ENCODE measurements at places on chromosomes 2 and 18. TPM values are rescaled to one million over a fixed set of nuclear protein-coding genes. Genes with fewer than 3 reads are reported as not detected.

The TCF23 gene
- total RNA-seq, result not detected

The SCN7A gene
- total RNA-seq, result not detected

DNA sequence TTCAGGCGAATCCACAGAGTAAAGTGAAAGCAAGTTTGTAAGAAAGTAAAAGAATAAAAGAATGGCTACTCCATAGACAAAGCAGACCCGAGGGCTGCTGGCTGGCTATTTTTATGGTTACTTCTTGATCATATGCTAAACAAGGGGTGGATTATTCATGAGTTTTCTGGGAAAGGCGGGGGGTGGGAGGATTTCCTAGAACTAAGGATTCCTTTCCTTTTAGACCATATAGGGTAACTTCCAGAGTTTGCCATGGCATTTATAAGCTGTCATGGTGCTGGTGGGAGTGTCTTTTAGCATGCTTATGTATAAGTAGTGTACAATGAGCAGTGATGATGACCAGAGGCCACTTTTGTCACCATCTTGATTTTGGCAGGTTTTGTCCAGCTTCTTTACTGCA is 59.8 kb downstream of the SLC4A3 start:
- no peak for DNase-seq

DNA sequence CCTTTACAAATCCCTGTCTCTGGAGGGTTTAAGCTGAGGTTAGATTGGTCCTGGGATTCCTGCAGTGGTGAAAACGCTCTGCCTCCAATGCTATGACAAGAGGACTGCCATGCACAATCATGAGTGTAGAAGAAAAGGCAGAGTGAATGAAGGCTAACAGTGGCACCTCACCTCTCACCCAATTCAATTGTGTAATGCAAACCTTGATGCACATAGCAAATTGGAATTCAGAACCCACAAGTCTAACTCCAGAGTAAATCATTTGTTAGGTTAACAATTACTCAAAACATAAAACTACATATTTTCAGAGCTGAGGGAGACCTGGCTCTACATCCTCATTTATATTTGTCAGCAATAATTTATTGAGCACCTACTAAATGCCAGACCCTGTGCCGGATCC is 1.8 kb downstream of the TGFBRAP1 start:
- no peak for DNase-seq

GRCh38 chr2:181185948-181186347 is 205.5 kb downstream of the UBE2E3 start:
- DNase-seq, result no peak

DNA sequence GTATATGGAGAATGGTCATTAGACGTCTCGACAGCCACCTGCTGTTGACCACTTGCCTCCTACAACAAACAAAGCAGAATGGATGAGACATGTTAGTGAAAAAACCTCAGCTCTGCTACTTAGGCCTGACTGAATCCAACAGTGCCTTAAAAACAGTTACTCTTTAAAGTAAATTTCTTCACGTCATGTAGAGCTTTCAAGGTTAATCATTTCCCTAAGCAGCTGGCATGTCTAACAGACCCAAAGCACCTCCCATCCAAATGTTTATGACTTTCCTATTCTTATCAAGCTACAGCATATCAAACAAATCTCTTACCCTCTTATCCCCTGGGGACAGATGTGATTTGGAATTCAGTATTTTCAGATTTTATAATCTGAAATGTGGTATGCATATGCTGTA is 75.6 kb upstream of the ITGB6 start:
- no peak for DNase-seq

DNA sequence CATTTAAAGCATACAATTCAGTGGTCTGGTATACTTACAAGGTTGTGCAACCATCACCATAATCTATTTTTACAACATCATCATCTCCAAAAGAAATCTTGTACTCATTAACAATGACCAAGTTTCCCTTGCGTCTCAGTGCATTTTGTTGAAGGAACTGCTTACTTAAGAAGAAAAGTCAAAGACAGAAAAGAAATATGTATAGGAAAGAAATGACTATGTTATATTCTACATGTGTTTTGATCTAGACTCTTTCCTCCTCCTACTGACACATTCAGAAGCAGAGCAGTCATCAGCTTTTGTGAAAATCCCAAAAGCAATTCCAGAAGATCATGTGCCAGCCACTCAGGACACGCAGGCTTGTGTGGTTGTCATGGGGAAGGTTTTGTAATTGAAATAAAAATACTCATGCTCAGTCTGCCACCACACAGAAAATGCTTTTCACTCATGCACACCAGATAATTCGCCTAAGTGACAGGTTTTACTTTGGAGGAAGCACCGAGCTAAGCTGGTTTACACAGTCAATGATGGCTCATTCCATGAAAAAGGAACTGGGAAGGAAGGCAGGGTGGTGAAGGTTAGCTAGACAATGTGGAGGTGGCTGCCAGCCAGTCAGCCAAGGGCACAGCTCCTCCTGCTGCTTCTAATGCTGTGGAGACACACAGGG is 158.5 kb upstream of the REV1 start:
- DNase-seq, result no peak

- DNase-seq, result no peak
These were observed 491.0 kb downstream of the SOX11 start for GRCh38 chr2:6183226-6183625.

DNA sequence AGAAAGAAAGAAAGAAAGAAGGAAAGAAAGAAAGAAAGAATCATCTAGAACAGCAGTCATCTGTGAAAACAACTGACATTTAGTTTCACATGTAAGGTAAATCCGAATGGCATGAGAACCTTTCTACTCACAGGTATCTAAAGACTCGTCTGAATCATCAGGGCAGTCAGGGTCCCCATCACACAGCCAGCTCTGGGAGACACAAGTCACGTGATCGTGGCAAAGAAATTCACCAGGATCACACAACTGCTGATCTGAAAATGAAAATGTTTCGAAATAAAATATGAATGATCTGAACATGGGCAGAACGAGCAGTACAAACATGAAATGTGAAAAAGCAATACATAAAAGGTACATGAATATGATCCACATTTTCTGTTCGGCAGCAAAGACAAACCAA is 320.7 kb downstream of the LRP1B start:
- DNase-seq, result no peak

- DNase-seq, result no peak
These were observed 98.0 kb upstream of the EFEMP1 start for GRCh38 chr2:56021579-56021978.

DNA sequence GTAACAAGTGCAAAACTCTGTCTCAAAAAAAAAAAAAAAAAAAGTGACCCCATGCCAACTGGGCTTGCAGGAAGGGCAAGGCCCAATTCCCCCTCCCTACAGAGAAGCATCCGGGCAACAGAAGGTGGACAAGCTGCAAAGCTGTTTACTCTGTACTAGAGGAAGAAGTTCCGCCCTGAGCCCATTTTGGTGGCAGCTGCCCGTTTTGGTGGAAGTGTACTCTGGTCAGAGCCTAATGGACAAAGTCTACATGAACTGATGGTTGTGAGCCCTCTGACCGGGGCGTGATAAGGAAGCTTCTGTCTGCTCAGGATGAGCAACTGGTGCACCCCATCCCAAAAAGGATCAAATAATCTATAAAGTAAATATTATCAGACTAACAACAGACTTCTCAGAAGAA is 65.0 kb downstream of the TRAPPC8 start:
- DNase-seq, result no peak

Data from activated CD4-positive, alpha-beta memory T cell treated with anti-CD3 and anti-CD28 coated beads, Interleukin-2, amount 10 ng/mL, durations not matched to agents 7 days and 5 days (primary cell).